ENCODE measurements at places on chromosomes 7 and 10. TPM values are rescaled to one million over a fixed set of nuclear protein-coding genes. Genes with fewer than 3 reads are reported as not detected.

The SUMF2 gene
- 202 TPM for total RNA-seq

The SORCS1 gene
- 0.13 TPM for total RNA-seq

The ZNF800 gene
- total RNA-seq = 26.8 TPM

The PIK3CG gene
- total RNA-seq = not detected

The CREB5 gene
- total RNA-seq = 7.5 TPM

The CACNB2 gene
- 0.43 TPM for total RNA-seq

DNA sequence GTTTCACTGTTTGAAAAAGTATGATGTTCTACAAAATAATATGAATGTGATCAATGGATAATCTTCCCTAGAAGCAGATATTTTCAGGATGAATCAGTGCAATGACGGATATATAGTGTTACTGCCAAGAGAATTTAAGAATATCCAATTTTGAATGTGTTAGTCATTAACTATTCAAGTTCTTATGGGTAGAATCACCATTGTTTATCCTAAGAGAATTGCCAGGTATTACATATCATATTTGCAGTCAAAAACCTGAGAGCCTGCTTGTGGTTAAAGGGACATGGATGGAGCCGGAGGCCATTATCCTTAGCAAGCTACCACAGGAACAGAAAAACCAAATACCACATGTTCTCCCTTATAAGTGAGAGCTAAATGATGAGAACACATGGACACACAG lies 26.9 kb downstream of the AHR start:
- H3K27me3 ChIP-seq = no peaks in the 10 kb centered on the region
- peaks cover 73% of the 10 kb centered on the region for H3K4me1 ChIP-seq
- DNase-seq = no peak
- peak overlapping the region; percentile 87 for H3K27ac ChIP-seq
- H3K4me3 ChIP-seq = no peak overlapping the region

GRCh38 chr10:3948843-3949242 lies 163.8 kb upstream of the KLF6 start:
- no peaks in the 10 kb centered on the region for H3K27me3 ChIP-seq
- no peaks in the 10 kb centered on the region for H3K36me3 ChIP-seq
- H3K4me1 ChIP-seq = peaks cover 2% of the 10 kb centered on the region
- no peak overlapping the region for H3K27ac ChIP-seq
- H3K4me3 ChIP-seq = no peak overlapping the region

DNA sequence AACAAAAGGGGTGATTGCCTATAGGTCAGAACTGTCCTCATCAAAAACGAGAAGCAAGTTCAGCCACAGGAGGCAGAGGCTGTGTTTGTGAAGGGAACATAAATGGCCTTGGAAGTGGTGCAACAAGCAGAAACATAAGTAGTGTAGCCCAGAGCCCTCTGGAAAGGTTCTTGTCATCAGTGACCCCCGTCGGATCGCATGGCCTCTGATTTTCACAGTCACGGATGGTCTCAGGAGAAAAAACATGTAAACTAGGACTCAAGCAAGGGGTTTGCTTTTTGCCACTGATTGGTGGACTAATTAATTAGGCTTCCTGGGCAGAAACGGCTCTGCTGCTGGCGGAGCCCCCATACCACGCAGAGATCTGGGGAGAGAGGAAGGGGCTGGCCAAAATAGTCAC lies 496.5 kb upstream of the MKI67 start:
- H3K36me3 ChIP-seq = no peaks in the 10 kb centered on the region
- H3K4me3 ChIP-seq = no peak overlapping the region
- no peaks in the 10 kb centered on the region for H3K27me3 ChIP-seq
- no peak overlapping the region for H3K27ac ChIP-seq
- peak; percentile 34 for DNase-seq

GRCh38 chr10:100130831-100131230 lies 49.2 kb upstream of the CPN1 start:
- H3K27ac ChIP-seq = no peak overlapping the region
- H3K4me1 ChIP-seq = no peaks in the 10 kb centered on the region
- DNase-seq = no peak
- no peaks in the 10 kb centered on the region for H3K36me3 ChIP-seq
- H3K4me3 ChIP-seq = no peak overlapping the region
- H3K27me3 ChIP-seq = peaks cover 34% of the 10 kb centered on the region

DNA sequence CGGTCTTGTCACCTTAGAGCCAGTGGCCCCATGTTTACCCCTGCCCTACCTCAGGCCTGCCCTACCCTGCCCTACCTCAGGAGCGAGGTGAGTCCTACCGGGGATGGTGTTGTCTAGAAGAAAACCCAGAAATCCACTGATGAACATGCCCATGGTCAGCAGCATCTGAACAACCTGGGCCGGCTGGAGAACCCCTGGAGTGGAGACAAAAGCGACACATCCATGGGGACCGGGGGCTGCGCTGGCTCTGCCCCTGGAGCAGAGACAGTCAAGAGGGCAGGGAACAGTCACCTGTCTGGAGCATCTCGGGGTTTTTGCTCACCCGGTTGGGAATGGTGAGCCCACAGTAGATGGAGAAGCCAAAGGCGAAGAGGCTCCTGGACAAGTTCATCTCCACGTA lies 36.3 kb downstream of the STRA8 start:
- peaks cover 2% of the 10 kb centered on the region for H3K4me1 ChIP-seq
- H3K27ac ChIP-seq = no peak overlapping the region
- peaks cover 18% of the 10 kb centered on the region for H3K27me3 ChIP-seq
- H3K4me3 ChIP-seq = no peak overlapping the region

GRCh38 chr10:13712476-13712836 lies 125.7 kb downstream of the PRPF18 start:
- H3K36me3 ChIP-seq = peaks cover 20% of the 10 kb centered on the region
- no peak overlapping the region for H3K4me3 ChIP-seq
- peak overlapping the region; percentile 79 for H3K27ac ChIP-seq
- H3K27me3 ChIP-seq = no peaks in the 10 kb centered on the region

- DNase-seq = no peak
- H3K4me1 ChIP-seq = no peaks in the 10 kb centered on the region
- H3K36me3 ChIP-seq = no peaks in the 10 kb centered on the region
- H3K27me3 ChIP-seq = no peaks in the 10 kb centered on the region
These were observed 938.9 kb downstream of the NRG3 start for GRCh38 chr10:82813856-82814255.

DNA sequence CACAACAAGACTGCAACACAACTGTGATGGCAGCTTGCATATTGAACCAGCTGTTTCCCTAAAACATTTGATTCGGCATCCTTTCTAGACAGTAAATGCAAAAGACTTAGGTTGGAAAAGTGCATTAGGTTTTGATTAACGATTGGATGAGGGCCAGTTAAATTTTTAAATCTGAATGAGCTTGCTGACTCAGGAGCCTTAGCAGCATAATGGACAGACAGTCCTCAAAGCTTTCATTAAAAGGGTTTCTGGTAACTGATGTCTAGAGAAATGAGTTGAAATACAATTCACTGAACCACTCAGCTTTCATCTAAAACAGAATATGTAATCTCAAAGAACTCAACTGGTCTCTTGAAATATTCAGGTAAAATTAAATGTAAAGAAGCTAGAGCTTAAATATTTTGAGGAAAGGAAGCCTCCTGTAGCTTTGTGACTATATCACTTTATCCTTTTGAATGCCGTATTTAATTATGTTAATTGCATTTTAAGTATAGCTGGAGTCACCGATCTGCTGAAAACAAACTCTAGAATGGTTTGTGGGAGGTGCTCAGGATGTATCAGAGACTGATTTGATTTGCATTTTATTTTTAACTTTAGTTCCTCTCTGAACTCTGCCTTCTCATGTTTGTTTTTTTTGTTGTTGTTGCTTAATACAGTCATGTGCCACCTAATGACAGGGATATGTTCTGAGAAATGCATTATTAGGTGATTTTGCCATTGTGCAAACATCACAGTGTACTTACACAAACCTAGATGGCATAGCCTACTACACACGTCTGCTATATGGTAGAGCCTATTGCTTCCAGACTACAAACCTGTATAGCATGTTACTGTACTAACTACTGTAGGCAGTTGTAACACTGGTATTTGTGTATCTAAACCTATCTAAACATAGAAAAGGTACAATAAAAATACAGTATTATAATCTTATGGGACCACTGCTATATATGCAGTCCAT lies 29.2 kb upstream of the ATRNL1 start:
- H3K4me1 ChIP-seq = peaks cover 6% of the 10 kb centered on the region
- DNase-seq = no peak
- no peak overlapping the region for H3K27ac ChIP-seq
- no peaks in the 10 kb centered on the region for H3K27me3 ChIP-seq

DNA sequence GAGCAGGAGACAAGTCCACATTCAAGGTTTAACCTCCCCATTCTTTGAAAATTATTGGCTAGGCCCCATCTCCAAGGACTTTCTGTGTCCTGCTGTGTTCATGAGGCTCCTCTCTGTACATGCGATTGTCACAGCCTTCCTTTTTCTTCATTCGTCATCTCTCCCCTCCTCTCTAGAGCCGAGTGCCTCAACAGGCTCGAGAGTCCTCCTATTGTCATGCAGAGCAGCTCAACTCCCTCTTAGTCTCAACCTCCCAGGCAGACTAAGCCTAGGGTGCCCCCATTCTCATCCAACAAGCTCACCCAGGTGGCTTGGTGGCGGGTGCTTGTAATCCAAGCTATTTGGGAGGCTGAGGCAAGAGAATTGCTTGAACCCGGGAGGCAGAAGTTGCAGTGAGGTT lies 35.1 kb upstream of the SAMD8 start:
- no peak overlapping the region for H3K27ac ChIP-seq
- no peaks in the 10 kb centered on the region for H3K36me3 ChIP-seq
- H3K4me1 ChIP-seq = peaks cover 8% of the 10 kb centered on the region
- no peak overlapping the region for H3K4me3 ChIP-seq

- peaks cover 41% of the 10 kb centered on the region for H3K27me3 ChIP-seq
- H3K4me1 ChIP-seq = no peaks in the 10 kb centered on the region
- H3K27ac ChIP-seq = no peak overlapping the region
- no peak for DNase-seq
- no peaks in the 10 kb centered on the region for H3K36me3 ChIP-seq
These were observed 40.2 kb upstream of the SLC26A3 start for GRCh38 chr7:107843184-107843583.

DNA sequence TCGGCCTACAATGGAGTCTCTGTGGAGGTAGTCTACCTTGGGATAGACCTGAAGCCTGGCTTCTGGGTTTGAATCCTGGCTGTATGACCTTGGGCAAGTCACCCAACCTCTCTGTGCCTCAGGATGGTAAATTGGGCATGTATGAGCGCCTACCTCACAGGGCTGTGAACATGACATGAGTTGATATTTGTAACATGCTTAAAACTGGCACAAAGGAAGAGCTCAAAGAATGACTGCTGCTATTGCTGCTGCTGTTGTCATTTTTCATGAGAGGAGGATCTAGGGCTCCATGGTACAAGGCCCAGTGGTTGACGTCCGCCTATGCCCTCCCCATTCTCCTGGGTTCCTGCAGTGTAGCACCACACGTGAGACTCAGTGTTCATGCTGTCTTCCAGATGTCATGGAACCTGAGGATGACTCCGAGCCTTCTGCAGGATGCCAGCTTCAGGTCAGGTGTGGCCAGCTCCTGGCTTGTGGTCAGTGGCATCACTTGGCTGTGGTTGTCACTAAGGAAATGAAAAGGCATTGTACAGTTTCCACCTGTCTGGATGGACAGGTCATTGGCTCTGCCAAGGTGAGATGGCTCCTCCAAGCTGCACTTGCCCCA lies 95.0 kb downstream of the WDFY4 start:
- no peaks in the 10 kb centered on the region for H3K36me3 ChIP-seq
- peak; percentile 59 for DNase-seq
- H3K27me3 ChIP-seq = no peaks in the 10 kb centered on the region
- no peak overlapping the region for H3K4me3 ChIP-seq
- H3K27ac ChIP-seq = no peak overlapping the region

DNA sequence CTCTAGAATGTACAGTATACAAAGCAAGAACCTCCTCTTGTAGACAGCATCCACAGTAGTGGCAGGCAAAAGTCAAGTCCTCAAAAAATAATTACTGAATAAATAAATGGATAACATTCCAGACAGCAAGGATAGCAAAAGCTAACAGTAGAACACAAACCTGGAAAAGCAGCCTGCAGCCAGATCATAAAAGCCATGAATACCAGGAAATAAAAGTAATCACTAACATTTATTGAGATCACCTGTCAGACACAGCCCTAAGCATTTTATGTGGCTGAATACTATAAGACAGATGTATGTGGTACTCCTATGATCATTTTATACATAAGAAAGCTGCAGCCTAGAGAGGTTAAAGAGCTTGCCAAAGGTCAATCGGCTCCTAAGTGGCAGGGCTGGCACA lies 34.0 kb downstream of the CUL2 start:
- peaks cover 12% of the 10 kb centered on the region for H3K4me1 ChIP-seq
- H3K36me3 ChIP-seq = peaks cover 43% of the 10 kb centered on the region
- H3K4me3 ChIP-seq = no peak overlapping the region
- H3K27me3 ChIP-seq = no peaks in the 10 kb centered on the region

DNA sequence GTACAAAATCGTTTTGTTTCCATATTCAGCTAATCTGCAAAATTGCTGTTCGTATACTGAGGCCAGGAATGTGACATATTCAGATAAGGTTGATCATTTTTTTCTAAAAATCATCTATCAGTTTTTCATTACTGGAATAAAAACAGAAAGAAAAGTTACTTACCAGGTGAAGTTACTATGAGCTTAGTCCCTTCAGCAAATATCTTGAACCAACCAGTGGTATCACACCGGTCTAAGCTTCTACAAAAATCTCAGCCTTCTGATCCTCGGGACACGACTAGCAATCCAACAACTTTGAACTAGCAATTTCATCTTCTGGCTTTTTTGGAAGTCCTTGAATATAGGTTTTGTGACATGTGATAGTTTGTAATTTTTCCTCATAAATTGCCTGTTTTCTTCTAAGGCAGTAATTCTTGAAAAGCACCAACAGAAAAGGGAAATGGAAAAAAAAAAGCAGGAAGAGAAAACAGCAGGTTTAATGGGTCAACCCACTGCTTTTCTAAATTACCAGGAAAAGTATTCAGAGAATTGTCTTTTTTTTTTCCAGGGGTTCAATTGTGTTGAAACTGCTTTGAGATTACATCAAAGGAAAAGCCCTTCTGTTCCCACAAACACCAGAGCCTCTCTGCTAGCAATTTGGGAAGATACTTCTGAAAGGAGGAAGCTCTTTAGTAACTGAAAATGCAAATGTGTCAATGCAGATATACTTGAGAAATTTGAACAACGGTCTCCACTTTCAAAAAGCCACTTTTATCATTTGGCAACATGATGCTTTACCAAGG lies 2.9 kb upstream of the TARP start:
- H3K27me3 ChIP-seq = peaks cover 9% of the 10 kb centered on the region
- DNase-seq = no peak
- no peak overlapping the region for H3K27ac ChIP-seq
- H3K4me1 ChIP-seq = no peaks in the 10 kb centered on the region
- no peak overlapping the region for H3K4me3 ChIP-seq

GRCh38 chr7:37337522-37337921 lies 111.1 kb downstream of the ELMO1 start:
- no peaks in the 10 kb centered on the region for H3K36me3 ChIP-seq
- no peaks in the 10 kb centered on the region for H3K27me3 ChIP-seq
- H3K4me1 ChIP-seq = no peaks in the 10 kb centered on the region
- no peak overlapping the region for H3K4me3 ChIP-seq
- DNase-seq = no peak
- no peak overlapping the region for H3K27ac ChIP-seq

DNA sequence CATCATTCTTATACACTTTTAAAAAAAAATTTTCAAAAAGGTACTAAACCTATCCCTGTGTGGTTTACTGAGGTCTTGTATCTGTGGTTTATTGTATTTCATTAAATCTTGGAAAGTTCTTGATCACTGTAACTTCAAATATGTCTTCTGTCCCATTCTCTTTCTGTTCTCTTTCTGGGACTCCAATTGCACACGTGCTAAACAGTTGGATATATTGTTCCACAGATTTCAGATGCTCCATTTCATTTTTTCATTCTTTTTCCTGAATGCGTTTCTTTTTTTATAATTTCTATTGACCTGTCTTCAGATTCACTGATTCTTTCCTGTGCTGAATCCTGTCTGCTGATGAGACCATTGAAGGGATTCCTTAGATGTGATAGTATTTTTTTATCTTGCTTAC lies 4.6 kb upstream of the KLF6 start:
- peaks cover 6% of the 10 kb centered on the region for H3K36me3 ChIP-seq
- H3K4me1 ChIP-seq = peaks cover 16% of the 10 kb centered on the region
- no peak overlapping the region for H3K27ac ChIP-seq
- no peak for DNase-seq
- H3K4me3 ChIP-seq = no peak overlapping the region

All from osteocyte (in vitro differentiated cells).